M059J (cell line): ENCODE measurements at places on chromosomes 2 and 18. TPM values are rescaled to one million over a fixed set of nuclear protein-coding genes. Genes with fewer than 3 reads are reported as not detected.

- no peak for DNase-seq
These were observed 577.4 kb upstream of the GCFC2 start for GRCh38 chr2:76288146-76288545.

DNA sequence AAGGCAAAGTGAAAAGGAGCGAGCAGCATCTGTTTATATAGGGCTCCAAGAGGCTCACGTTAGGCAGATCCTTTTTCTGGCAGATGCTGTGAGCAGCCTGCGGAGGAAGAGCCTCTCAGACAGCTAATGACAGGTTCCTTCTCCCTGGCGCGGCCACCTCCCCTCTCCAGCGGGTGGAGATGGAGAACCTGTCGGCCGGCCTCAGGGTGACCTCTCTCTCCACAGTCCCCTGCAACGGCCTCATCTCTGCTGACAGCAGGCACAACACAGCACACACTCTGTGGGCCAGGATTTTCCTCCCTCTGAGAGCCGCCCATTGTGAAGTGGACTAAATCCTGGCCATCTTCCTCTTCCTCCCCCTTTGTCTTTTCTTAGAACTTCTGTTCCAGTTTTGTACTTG is 119.8 kb downstream of the PRKCE start:
- no peak for DNase-seq

GRCh38 chr2:167875529-167875928 is 371.9 kb downstream of the STK39 start:
- DNase-seq: no peak

- peak; percentile 61 for DNase-seq
These were observed 152.5 kb downstream of the CYP26B1 start for GRCh38 chr2:71995067-71995665.

GRCh38 chr2:218984239-218985020 is 554 bp downstream of the FEV start:
- DNase-seq: no peak

DNA sequence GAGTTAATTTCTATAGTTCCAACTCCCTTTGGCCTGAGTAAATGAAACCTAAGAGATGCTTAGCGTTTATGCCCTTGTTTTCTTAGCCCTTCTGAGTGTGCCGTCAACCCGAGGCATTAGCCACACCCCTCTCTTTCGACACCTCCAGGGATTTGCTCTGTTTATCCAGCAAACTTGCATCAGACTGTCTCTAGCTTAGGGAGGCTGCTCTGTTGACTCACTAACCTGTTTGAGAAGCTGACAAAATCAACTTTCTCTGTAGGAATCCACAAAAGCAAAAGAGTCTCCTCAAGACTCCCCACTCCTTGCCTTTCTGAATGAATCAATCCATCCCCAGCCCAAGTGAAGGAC is 317.6 kb downstream of the TNS1 start:
- DNase-seq: peak; percentile 87

GRCh38 chr2:126862730-126863129 is 36.0 kb upstream of the TEX51 start:
- DNase-seq: no peak

- DNase-seq: no peak
These were observed 11.6 kb downstream of the SAG start for GRCh38 chr2:233319256-233319655.

GRCh38 chr2:112787729-112788393 is 3.6 kb upstream of the IL1A start:
- DNase-seq: no peak

DNA sequence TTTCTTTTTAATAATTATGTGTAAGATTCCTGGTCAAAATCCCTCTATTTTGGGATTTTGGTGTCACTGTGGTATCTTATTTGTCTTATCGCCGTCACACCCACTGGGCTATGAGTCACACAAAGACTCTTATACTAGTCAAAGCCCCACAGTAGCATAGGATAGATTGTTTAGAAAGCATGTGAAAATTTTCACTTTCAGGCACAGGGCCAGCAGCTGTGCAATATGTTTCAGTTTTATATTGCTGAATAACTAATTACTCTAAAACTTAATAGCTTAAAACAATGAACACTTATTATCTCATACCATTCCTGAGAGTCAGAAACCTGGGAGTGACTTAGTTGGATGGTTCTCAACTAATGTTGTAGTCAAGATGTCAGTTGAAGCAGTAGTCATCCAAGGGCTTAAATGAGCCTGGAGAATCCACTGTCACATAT is 24.0 kb downstream of the CFAP210 start:
- DNase-seq: peak; percentile 22

DNA sequence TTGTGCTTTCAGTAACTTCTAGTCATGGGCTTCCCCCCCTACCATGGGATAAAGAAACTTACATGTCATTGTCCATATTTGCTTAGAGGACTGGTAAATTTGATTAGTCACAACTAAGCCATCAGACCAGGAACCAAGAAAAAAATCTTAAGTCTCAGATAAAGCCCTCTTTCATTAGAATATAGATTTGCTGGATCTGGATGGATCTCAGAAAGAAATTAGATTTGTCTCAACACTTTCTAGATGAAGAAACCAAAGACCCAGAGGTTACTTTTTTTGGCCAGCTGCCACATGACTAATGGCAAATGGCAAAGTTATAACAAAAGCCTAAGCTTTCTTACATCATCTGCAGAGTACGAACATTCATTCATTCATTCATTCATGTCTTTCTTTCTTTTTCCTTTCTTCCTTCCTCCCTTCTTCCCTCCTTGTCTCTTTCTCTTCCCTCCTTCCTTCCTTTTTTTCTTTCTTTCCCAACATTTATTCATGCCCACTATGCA is 60.2 kb downstream of the CDCA7 start:
- DNase-seq: peak; percentile 73

Gene OTOS
- not detected in 2 replicates for total RNA-seq

Gene DSG2
- total RNA-seq: 0.34 TPM in 1 of 2 replicates, not detected in the other

Gene ABHD1
- 0.12 TPM in 1 of 2 replicates, not detected in the other for total RNA-seq

Gene G6PC2
- total RNA-seq: not detected in 2 replicates

Gene ZC3H6
- total RNA-seq: 2.0 and 3.5 TPM in 2 replicates

Gene CCBE1
- total RNA-seq: 7.2 and 7.7 TPM in 2 replicates

Gene SNORC
- total RNA-seq: 0.52 and 0.71 TPM in 2 replicates

Gene TYMS
- total RNA-seq: 49.0 and 66.4 TPM in 2 replicates
